SIG-M5 (cell line): ENCODE measurements at places on chromosomes 1 and 21.

DNA sequence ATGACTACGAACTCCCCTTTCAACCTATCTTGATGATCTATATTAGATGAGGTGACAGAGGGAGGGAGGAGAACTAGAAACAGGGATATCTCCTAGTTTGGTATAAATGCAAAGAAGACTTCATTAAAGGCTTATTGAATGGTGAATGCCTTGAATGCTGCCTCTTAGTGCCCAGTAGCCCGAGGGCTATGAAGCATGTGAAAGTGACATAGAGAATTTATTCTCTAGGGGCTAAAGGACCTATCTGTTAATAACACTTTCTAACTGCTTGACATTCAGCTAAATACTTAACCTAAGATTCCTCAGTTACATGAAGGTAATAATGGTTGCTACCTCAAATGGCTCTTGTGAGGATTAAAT, 764.1 kb downstream of the LTN1 start:
- no peak for DNase-seq

- no peak for DNase-seq
Measured at GRCh38 chr1:51814513-51814912, 64.0 kb downstream of the NRDC start.

GRCh38 chr1:92923664-92924063, 37.6 kb downstream of the DIPK1A start:
- no peak for DNase-seq

DNA sequence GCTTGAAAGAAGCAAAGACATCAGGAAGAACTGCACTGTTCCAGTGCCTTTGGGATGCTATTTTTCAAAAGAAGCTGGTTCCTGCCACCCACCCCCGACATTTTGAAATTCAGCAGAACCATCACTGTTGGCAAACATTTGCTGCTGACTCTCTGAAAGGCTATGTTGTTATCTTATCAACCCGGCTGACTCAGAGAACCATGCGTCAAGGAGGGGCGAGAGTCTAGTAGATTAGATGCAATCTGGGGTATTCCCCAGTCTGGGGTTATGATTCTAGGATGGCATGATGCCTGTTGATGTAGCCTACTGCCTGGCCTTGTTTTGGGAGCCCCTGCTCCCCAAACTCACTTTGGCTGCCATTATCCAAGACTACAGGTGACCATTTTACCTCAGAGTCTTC, 267.8 kb upstream of the RUNX1 start:
- no peak for DNase-seq

GRCh38 chr1:205484985-205485967, 19.2 kb upstream of the CDK18 start:
- no peak for DNase-seq

DNA sequence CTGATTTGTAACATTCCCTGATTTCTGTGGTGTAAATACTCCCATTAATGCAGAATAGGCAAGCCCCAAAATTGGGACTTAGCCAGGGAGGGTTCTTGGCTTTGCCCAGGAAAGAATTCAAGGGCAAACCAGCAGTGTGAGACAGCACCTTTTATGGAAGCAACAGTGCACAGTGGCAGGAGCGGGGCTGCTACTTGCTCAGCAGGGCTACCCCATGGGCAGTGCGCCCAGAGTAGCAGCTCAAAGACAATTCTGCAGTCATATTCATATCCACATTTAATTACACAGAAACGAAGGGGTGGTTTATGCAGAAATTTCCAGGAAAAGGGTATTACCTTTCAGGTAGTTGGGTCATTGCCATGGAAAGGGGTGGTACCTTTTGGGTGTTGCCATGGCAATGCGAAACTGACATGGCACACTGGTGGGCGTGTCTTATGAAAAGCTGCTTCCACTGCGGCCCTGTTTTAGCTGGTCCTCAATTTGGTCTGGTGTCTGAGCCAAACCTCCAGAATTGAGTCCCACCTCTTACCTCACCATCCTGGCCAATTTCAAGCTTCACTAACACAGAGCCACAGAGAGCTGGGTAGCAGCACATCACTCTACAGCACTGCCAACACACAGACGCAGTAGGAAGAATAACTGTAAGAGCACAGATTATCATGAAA, 35.9 kb downstream of the FHAD1 start:
- DNase-seq: no peak

DNA sequence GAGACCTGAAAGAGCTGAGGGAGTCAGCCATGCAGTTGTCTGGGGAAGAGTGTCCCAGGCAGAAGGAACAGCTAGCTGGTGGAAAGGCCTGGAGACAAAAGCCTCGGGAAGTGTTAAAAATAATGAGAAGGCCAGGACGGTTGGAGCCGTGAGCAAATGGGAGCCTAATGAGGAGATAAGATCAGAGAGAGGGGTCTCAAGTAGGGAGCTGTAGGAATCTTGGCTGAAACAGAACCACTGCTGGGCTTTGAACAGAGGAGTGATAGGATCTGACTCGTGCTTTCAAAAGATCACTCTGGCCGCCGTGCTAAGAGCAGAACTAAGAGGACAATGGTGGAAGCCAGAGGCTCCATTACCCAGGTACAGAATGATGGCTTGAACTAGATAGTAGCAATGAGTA, 1.9 kb upstream of the FOXJ3 start:
- no peak for DNase-seq

GRCh38 chr1:22579541-22580155, 16.4 kb downstream of the EPHA8 start:
- no peak for DNase-seq

GRCh38 chr1:214557952-214558735, 6.7 kb upstream of the PTPN14 start:
- no peak for DNase-seq

- no peak for DNase-seq
Measured at GRCh38 chr1:199629624-199630023, 397.9 kb upstream of the NR5A2 start.

GRCh38 chr1:116154536-116154935, 43.3 kb downstream of the MAB21L3 start:
- no peak for DNase-seq

GRCh38 chr1:34975338-34975737, 9.8 kb downstream of the TMEM35B start:
- DNase-seq: no peak

DNA sequence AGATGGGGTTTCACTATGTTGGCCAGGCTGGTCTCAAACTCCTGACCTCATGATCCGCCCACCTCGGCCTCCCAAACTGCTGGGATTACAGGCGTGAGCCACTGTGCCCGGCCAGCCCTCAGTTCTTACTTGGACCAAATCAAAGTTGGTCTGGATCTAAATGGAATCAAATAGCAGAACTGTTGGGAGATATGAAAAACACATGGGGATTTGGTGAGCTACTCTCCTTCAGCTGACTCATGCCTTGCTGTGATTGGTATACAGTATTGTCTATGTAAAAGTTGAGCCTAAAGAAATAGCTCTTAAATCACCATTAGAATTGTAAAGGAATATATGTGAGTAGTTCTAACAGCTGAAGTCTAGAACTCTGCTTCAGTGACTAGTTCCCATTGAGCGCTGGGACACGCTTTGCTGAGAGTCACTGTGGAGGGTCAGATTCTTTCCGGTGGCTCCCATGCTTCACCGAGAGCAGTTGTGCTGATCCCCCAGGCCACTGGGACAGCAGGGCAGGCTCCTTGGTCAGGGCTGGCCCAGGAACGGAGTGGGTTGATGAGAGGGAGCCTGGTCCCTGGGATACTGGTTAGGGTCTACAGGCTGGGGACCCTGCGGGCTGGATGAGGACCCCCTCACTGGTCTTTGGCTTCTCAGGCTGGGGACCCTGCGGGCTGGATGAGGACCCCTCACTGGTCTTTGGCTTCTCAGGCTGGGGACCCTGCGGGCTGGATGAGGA, 14.0 kb downstream of the PKNOX1 start:
- DNase-seq: no peak

DNA sequence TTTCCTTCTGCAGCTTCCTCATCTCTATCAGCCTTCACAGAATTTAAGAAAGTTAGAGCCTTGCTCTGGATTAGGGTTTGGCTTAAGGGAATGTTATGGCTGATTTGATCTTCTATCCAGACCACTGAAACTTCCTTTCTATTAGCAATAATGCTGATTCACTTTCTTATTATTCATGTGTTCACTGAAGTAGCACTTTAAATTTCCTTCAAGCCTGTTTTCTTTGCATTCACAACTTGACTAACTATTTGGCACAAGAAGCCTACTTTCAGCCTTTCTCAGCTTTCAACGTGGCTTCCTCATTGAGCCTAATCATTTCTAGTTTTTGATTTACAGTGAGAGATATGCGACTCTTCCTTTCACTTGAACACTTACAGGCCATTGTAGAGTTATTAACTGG, 528.5 kb downstream of the PLPP3 start:
- no peak for DNase-seq

- no peak for DNase-seq
Measured at GRCh38 chr1:15049067-15049466, 104.5 kb upstream of the TMEM51 start.

DNA sequence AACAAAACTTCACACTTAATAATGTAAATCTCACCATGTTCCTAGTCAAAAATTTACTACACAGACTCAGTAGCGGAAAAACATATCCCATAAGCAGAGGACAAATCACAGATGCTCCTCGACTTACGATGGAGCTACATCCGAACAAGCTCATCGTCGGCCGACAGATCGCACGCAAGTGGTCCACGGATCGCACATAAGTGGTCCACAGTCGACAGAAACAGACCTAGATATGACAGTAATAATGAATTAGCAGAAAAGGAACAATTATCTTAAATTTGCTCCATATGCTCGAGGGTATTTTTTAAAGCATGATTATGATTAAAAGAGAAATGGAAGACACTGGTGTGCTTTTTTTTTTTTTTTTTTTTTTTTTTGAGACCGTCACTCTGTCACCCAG, 36.3 kb downstream of the WDR4 start:
- DNase-seq: no peak
